Activated T-helper 2 cell treated with anti-CD3 and anti-CD28 coated beads, Interferon-gamma antibody, Interleukin-2, Interleukin-4, amounts not matched to agents 10 μg/mL and 5 μg/mL and 100 μg/mL, durations not matched to agents 14 hours and 24 hours and 36 hours (primary cell): ENCODE measurements at places on chromosomes 12 and 14.
A peak's percentile ranks its signal among the peaks of the same experiment; 100 is the strongest.

DNA sequence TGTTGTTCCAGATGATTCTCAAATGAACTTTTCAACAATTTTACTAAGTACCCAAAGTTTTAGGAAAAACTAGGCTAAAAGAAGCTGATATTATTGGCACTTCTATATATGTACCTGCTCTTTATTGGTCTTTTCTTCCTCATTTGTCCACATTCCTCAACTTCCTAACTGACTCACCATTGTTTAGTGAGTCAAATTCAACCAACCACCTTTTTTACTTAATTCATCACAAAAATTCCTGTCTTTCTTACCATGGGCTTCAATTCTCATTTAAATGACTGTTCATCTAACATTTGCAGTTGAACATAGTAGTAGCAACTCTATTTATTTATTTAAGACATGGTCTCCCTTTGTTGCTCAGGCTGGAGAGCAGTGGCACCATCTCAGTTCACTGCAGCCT, 47.6 kb upstream of the SLC2A13 start:
- no peaks in the 10 kb centered on the region for H3K4me1 ChIP-seq
- H3K4me3 ChIP-seq = no peak overlapping the region
- no peak for DNase-seq

DNA sequence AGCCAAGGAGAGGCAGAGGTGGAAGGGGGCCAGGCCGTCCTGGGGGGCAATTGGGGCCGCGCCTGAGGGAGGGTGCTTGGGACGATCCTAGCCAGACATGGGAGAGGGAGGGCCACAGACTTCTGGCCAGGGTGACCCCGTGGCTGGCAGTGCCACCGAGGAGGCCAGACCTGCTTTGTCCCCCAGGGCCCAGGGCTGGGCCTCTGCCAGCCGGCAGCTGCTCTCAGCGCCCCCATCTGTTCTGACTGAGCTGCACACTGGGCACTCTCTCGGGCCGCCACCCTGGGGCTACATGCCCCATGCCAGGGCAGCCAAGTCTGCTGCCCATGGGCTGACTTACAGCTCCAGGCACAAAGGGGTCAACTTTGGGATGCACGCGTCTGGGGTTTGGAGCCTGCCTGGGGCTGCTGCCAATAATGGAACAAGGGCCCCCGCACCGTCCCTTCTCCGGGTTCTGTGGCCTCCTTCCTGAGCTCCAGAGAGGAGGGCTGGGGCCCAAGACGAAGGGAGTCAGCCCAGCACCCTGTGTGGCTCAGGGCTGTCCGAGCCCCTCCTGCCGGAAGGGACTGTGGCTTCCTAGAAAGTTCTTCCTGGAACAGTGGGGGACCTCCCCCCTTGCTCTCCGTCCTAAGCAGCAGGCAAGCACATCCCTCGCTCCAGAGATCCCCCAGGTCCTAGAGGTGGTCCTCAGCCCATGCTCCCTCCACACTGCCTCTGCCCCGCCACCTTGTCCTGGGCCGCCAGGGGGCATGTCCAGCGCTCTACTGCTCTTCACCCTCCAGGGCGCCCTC, 1.1 kb downstream of the ADSS1 start:
- peak overlapping the region; percentile 55 for H3K4me3 ChIP-seq
- no peaks in the 10 kb centered on the region for H3K36me3 ChIP-seq
- no peak for DNase-seq
- no peaks in the 10 kb centered on the region for H3K4me1 ChIP-seq

DNA sequence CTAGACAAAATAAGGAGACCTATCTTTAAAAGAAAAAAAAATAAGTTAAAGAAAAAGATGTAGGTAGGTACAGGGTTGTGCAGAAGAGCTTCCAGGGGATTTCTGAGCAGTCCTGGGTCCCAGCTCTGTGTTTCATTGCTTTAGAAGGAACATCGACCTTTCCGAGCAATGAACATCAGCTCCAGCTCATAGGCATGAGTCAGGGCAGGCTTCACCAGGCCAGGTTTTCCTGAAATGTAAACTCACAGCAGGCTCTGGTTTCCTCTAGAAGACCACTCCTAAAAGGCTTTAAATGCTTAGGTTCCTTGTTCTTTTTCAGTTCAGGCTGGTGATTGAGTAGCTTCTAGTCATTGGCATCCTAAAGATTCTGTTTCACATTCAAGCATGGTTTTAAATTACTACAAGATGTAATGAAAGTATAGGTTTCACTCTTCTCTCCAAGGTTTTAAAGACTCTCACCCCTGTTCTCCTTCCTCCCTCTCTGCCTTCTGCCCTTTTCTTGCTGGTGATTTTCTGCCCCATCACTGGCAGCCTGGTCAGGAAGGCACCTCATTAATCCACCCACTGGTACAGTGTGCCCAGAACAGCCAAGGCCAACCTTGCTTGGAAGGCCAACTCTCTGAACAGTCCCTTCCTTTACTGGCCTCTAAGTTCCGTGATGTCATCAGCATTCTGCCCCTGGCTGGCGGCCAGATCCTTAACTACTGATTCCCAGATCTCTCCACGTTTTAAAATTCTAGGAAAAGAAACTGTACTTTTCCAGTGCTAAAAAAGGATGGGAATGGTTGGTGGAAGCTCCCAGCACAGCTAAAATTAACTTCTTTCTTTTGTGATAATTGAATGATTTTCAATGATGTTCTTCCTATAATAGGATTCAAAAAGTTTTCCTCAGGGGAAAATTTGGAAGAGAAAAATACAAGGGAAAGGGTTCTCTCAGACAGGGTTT, 109.4 kb upstream of the HIF1A start:
- H3K27ac ChIP-seq = no peak overlapping the region
- DNase-seq = no peak
- peaks cover 23% of the 10 kb centered on the region for H3K4me1 ChIP-seq
- H3K27me3 ChIP-seq = peaks cover 67% of the 10 kb centered on the region

DNA sequence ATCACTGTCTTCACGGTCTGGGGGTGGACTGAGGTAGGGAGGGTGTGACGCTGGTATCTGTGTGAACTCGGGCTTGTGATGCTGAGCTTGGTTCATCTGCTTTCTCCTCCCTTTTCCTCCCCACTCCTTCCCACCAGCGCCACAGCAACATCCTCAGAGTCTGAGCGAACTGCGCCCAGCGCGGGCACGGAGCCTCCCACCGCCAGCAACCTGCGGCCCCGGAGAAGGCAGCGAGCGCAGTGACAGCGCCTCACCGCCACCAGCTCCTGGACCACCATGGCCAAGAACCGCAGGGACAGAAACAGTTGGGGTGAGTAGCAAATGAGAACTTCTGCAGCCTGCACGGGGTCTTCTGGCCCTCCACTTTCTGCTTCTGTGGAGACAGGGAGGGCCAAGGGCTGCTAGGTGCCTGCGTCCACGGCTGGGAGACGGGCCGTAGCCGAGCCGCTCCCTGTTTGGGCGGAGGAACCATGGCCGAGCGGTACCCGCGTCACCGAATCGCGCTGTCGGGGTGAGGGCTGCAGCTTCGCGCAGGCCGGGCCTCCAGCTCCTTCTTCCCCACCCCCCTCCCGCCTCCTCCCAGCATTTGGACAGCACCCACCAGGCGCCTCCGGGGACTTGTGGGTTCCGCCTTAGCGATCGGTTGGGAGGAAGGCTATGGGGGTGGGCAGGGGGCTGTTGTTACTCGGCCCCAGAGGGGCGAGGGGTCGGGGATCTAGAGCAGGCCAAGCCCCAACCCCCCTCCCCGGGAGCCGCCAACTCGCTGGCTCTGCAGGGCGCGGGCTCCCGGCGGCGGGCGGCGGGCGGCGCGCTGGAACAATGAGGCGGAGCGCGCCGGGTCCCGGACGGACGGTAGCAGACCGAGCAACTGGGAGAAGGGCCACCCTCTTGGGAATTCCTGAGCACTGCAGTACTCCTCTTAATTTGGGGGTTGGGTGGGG, at the start of gene ATL1:
TSS of gene ATL1 (plus strand) at position 156 of the 941 bp plus-strand sequence. CDS start at position 277, 121 bp downstream.
- peaks cover 63% of the 10 kb centered on the region for H3K27me3 ChIP-seq
- peak; percentile 32 for DNase-seq
- H3K27ac ChIP-seq = no peak within 1 kb of the TSS
- H3K4me1 ChIP-seq = peaks cover 14% of the 10 kb centered on the region
- peak within 1 kb of the TSS; percentile 69 for H3K4me3 ChIP-seq
- H3K36me3 ChIP-seq = no peaks in the 10 kb centered on the region

DNA sequence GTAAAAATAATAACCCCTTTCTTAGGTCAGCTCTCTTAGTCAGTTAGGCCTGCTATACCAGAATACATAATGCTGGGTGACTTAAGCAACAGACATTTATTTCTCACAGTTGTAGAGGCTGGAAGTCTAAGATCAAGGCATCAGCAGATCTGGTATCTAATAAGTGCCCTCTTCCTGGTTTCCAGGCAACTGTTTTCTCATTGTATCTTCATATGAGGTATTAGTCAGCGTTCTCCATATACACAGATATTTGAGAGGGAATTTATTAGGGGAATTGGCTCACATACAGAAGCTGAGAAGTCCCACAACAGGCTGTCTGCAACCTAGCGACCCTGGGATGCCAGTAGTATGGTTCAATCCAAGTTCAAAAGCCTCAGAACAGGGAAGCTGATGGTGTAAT, 896.0 kb downstream of the GALC start:
- no peak for DNase-seq
- no peaks in the 10 kb centered on the region for H3K27me3 ChIP-seq
- H3K36me3 ChIP-seq = no peaks in the 10 kb centered on the region
- H3K27ac ChIP-seq = no peak overlapping the region
- no peak overlapping the region for H3K4me3 ChIP-seq

- no peak overlapping the region for H3K4me3 ChIP-seq
- H3K27ac ChIP-seq = no peak overlapping the region
- DNase-seq = no peak
These were observed 18.8 kb upstream of the PIP4K2C start for GRCh38 chr12:57571926-57572762.
